ENCODE measurements at places on chromosomes 11 and 22.

- DNase-seq = no peak
Observed at GRCh38 chr11:77449060-77449521, 24.8 kb downstream of the PAK1 start.

DNA sequence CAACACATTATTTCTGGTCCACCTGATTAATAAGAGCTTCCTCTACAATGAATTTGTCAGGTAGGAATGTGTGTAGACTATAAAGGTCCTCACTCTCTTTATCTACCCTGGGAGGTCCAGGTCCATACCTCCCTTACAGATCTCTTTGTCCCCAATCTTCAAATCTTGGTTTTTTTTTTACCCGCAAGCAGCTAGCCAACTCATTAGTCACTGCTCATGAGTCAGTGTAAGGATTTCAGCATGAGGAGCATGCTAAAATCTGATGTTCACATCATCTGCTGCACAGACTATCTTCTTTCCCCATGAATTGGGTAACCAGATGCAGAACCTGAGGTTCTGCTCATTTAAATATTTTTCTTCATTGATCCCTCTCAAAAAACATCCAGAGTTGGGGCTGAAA is 397.0 kb upstream of the ISX start:
- no peak for DNase-seq

GRCh38 chr22:38957046-38957770 is at the start of gene APOBEC3A:
TSS of gene APOBEC3A (plus strand) at chr22:38957609. CDS start at chr22:38957692, 83 bp downstream.
- DNase-seq = no peak

- DNase-seq = no peak
Observed at GRCh38 chr11:3807909-3808860, at the start of gene PGAP2. TSS of gene PGAP2 (plus strand) at chr11:3808560. CDS start at chr11:3811260, 2,700 bp downstream.

GRCh38 chr11:132257871-132258270 is 887.5 kb downstream of the NTM start:
- no peak for DNase-seq

DNA sequence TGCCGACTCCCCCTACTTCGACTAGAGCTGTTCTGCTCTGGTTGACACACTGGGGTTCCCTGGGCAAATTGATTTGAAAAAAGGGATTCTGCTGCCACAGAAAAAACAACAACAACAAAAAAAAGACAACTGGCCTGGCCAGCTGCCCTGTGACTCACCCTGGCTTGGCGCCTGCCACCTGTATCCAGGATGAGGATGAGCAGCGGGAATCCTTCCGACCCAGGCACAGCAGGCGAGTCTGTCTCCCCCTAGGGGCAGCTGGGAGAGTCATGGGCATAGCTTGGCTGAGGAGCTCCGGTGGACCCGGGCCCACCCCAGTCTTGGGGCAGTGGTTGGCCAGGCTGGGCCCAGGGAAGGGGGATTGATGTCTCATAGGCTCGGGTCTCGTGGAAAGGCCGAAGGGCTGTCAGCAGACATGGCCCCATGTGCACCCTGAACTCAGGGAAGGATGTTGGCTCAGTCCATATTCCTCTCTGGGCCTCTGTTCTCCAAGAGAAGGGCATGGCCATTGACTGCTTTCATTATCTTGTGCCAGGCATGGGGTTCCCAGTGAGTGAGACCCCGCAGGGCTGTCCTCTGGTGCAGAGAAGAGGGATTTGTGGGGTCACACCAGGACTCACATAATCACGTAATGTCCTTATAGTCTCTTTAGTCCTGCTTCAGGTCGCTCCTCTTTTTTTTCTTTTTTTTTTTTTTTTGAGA is 10.4 kb upstream of the SUN2 start:
- no peak for DNase-seq

DNA sequence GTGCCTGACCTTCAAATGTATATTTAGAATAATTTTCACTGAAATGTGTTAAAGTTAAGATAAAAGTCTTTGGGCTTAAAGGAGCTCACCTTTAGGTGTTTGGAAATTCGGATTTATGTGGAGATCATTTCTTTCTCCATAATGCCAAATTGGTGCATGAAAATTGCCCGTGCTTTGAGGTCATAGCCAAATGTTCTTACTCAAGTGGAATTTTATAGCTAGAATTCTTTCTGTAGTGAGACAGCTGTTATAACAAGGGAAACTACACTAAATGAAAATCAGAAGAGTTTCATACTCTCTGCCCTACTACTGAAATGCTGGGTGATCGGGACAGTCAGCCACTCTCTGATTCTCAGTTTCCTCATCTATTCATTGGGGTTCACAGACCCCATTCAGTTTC is 89.5 kb upstream of the DBX1 start:
- no peak for DNase-seq

GRCh38 chr22:28299309-28299708 is 380.3 kb upstream of the PITPNB start:
- no peak for DNase-seq

DNA sequence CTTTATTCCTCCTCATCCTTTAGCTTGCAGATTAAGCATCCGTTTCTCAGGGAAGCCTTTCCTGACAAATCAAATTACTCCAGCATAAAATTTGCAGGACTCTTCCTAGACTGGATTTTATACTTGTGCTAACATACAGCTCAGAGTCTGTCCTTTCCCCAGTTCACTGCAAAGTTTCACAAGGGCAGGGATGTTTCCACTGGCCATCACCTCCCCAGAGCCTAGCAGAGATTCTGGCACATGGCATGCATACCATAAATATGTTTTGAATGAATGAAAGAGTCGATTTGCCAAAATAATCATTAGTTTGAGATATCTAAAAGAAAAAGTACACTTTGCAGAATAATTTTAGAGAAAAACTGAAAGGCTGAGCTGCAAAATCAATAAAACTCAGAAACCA is 10.6 kb downstream of the MSANTD4 start:
- no peak for DNase-seq

GRCh38 chr22:20156611-20157429 is 6.0 kb upstream of the CCDC188 start:
- DNase-seq = peak; percentile 52

DNA sequence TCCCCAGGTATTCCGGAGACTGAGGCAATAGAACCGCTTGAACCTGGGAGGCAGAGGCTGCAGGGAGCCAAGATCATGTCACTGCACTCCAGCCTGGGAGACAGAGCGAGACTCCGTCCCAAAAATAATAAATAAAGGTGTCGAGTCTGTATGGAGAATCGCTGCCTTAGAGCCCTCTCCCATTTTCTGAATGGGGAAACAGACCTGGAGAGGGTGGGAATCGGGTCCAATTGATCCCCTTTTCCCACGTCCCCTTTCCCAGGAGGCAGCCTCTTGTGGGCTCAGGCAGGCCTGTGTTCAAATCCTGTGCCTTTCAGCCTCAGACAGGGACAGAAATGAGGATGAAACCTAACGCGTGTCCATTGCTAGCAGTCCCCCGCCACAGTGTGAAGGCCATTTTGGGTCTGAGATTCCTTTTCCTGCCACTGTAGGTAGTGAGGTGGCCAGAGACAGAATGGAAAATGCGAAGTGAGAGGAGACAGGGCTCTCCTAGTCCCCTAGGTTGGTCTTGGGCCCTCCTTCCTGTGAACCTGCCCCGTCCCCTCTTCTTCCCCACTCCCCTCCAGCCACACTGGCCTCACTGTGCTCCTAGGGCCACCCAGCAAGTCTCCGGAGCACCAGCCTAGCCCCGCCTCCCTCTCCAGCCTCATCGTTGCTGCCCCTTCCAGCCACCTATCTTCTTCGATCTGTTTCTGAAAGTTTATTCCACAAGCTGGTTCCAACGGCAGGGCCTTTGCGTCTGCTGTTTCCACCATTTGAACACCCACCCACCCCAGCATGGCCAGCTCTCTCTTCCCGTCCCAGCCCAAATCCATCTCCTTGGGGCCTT is 2.7 kb upstream of the POLDIP3 start:
- no peak for DNase-seq

DNA sequence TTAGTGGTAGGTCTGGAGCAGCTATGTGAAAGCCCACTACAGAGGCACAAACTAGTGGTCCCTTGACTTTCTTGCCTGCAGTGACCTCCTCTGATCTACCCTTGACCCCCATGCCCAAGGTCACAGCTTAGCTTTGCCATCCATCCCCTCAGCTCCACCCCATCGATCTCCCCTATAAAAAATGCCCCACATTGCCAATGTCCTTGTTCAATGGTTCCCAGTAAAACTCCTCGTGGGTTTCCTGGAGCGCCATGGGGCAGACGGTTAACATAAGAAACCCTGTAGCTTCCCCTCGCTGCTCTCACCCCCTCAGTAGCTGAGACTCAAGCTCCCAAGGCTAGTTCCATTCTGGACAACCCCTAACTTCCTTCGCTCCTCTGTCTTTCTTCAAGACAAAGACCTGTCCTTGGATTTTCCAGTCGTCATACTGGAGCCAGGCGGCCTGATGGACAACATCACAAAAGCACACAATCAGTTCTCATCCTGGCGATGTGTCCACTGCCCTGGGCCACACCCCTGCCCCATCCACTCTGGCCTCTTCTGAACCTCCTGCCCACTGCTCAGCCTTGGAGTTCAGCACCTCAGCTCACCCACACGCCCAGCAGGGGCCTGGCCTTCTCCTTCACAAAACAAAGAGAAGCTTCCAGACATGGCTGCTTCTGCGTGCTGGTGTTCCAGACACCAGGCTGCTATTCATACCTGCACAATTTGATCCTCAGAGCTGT is 1429.3 kb downstream of the BRD1 start:
- DNase-seq = no peak

DNA sequence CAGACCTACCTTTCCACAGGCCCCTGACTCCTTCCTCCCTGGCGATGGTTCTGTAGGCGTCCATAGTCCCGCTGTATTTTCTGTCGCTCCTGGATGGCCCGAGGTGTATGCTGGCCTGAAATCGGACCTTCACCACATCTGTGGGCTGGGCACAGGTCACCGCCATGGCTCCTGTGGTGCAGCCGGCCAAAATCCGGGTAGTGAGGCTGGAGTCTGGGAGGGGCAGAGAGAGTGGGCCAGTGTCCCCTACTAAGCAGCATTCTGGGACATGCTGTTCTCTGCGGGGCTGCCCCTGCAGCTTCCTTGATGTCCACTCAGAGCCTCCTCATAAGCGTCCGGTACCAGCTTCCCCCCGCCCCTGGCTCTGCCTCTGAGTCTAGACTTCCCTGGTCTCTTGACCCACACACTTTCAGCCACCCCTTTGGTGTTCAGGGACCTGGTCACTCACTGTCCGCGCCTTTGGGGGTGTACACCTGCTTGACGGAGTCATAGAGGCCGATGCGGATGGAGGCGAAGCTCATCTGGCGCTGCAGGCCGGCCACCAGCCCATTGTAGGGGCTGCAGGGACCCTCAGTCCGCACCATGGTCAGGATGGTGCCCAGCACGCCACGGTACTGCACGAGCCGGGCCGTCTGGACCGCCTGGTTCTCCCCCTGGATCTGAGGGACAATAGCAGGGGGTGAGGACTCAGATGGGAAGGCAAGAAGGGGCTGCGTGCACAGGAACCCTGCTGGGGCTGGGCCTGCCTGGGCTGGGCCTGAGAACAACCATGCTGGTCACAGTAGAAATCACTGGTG is 3.0 kb downstream of the UCP3 start:
- DNase-seq = no peak

GRCh38 chr22:41976070-41976901 is 7.0 kb downstream of the SEPTIN3 start:
- DNase-seq = no peak

- no peak for DNase-seq
Observed at GRCh38 chr11:38814670-38815069, 2216.6 kb upstream of the RAG2 start.

- DNase-seq = peak; percentile 11
Observed at GRCh38 chr11:81596704-81597103, 1137.0 kb downstream of the FAM181B start.

DNA sequence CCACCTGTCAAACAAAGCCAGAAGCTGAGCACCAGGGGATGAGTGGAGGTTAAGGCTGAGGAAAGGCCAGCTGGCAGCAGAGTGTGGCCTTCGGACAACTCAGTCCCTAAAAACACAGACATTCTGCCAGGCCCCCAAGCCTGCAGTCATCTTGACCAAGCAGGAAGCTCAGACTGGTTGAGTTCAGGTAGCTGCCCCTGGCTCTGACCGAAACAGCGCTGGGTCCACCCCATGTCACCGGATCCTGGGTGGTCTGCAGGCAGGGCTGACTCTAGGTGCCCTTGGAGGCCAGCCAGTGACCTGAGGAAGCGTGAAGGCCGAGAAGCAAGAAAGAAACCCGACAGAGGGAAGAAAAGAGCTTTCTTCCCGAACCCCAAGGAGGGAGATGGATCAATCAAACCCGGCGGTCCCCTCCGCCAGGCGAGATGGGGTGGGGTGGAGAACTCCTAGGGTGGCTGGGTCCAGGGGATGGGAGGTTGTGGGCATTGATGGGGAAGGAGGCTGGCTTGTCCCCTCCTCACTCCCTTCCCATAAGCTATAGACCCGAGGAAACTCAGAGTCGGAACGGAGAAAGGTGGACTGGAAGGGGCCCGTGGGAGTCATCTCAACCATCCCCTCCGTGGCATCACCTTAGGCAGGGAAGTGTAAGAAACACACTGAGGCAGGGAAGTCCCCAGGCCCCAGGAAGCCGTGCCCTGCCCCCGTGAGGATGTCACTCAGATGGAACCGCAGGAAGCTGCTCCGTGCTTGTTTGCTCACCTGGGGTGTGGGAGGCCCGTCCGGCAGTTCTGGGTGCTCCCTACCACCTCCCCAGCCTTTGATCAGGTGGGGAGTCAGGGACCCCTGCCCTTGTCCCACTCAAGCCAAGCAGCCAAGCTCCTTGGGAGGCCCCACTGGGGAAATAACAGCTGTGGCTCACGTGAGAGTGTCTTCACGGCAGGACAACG is 11.7 kb downstream of the CXCR5 start:
- DNase-seq = no peak

GRCh38 chr22:50737728-50738648 is at the start of gene ACR:
TSS of gene ACR (plus strand) at chr22:50738204. CDS start at chr22:50738236, 32 bp downstream.
- DNase-seq = no peak

DNA sequence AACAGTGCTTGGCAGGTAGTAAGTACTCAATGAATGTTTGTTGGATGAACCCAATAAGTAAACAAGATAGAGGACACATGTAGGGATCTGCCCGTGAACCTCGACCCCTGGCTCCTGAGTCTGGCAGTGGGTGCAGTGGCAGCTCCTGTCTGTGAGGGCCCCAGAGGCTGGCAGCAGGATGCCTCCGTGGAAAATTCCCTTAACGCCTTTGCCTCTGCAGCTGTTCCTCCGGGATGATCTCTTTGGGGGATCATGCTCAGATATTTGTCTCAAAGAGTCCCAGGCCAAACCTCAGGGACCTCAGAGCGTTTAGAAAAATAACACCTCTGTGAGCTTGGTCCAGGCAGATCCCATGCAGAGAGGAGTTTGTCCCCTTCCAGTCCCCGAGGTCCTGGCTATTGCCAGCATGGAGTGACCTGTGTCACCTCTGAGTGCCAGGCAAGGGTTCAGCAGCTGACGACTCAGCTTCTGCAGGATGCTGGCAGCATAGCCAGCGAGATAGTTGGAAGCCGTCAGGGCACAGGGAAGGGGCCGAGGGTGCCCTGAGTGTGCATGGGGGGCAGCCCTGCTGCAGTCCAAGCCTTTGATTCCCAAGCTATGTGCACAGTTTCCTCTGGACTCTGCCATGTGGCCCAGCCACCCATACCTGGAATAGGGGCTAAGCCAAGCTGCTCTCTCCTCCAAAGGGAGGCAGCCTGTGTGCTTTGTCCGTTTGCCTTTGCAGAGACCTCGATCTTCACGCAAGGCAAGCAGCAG is 613 bp upstream of the MCHR1 start:
- DNase-seq = no peak

DNA sequence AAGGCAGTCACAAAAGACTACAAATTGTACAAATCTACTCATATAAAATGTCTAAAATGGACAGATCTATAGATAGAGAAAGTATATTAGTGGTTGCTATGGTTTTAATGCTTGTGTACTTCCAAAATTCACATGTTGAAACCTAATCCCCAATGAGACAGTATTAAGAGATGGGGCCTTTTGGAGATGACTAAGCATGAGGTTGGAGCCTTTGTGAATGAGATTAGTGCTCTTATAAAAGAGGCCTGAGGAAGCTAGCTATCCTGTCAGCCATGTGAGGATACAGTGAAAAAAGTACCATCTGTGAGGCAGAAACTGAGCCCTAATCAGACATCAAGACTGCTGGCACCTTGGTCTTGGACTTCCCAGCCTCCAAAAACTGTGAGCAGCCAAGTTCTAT is 82.6 kb downstream of the CYP2R1 start:
- no peak for DNase-seq

All from forelimb muscle (tissue), 1 donor.